ENCODE measurements at places on chromosomes 3 and 15.

DNA sequence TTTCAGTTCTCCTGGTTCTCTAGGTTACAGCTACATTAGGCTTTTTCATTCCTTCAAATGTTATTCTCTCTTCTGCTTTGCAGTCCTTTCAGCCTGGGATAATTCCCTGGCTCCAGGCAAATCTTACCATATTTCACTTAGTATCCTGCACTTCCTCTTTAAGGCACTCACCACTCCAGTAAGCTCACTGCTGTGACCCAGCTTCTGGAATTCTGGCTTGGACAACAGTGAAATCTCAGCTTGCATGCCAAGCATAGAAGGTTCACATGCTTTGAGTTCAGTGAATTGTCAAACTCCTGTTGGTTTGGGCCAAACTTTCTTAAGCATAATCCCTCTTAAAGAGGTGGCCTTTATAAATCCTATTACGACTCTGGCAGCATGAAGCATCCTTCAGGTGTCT lies 69.4 kb downstream of the SCN10A start:
- DNase-seq, result no peak

DNA sequence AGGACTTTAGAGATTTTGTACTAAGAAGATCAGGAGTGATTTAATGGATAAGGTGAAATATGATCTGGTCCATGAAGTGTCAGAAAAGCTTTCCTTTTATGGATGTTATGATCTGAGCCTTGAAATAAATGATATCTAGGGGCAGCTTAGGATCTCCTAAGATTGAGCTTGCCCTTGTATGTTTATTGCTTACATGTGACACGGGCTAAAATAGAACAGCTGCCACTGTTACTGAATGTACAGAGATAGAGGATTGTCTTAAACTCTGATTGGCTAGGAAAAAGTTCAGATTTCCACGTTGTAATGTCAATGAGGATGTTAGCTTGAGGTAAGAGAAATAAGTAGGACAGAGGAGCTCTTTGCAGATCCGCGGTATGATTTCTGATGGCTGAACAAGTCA lies 8.8 kb downstream of the FYTTD1 start:
- DNase-seq, result no peak

GRCh38 chr3:44021651-44022594 lies 219.8 kb upstream of the TOPAZ1 start:
- no peak for DNase-seq

- DNase-seq, result no peak
Observed at GRCh38 chr3:17119201-17120072, 234.7 kb downstream of the PLCL2 start.

GRCh38 chr15:95591270-95591669 lies 739.2 kb upstream of the NR2F2 start:
- no peak for DNase-seq

- DNase-seq, result no peak
Observed at GRCh38 chr15:79179108-79179561, 88.6 kb upstream of the RASGRF1 start.

GRCh38 chr3:58562498-58562897 lies 14.7 kb downstream of the FAM107A start:
- DNase-seq, result no peak

GRCh38 chr3:106065831-106066230 lies 197.0 kb upstream of the CBLB start:
- DNase-seq, result no peak

- DNase-seq, result no peak
Observed at GRCh38 chr15:68795298-68795848, 25.3 kb downstream of the ANP32A start.

- no peak for DNase-seq
Observed at GRCh38 chr3:38968891-38969290, 82.9 kb downstream of the SCN11A start.

- no peak for DNase-seq
Observed at GRCh38 chr3:55955891-55956477, 468.9 kb upstream of the WNT5A start.

GRCh38 chr3:128392021-128392420 lies 74.7 kb downstream of the DNAJB8 start:
- DNase-seq, result no peak

- no peak for DNase-seq
Observed at GRCh38 chr15:49462232-49462844, 39.3 kb downstream of the FGF7 start.

- DNase-seq, result no peak
Observed at GRCh38 chr3:47890828-47891612, 88.1 kb downstream of the DHX30 start.

GRCh38 chr3:9913601-9914000 lies 3.3 kb upstream of the IL17RC start:
- DNase-seq, result no peak

GRCh38 chr3:14484741-14485140 lies 55.4 kb downstream of the GRIP2 start:
- DNase-seq, result no peak

DNA sequence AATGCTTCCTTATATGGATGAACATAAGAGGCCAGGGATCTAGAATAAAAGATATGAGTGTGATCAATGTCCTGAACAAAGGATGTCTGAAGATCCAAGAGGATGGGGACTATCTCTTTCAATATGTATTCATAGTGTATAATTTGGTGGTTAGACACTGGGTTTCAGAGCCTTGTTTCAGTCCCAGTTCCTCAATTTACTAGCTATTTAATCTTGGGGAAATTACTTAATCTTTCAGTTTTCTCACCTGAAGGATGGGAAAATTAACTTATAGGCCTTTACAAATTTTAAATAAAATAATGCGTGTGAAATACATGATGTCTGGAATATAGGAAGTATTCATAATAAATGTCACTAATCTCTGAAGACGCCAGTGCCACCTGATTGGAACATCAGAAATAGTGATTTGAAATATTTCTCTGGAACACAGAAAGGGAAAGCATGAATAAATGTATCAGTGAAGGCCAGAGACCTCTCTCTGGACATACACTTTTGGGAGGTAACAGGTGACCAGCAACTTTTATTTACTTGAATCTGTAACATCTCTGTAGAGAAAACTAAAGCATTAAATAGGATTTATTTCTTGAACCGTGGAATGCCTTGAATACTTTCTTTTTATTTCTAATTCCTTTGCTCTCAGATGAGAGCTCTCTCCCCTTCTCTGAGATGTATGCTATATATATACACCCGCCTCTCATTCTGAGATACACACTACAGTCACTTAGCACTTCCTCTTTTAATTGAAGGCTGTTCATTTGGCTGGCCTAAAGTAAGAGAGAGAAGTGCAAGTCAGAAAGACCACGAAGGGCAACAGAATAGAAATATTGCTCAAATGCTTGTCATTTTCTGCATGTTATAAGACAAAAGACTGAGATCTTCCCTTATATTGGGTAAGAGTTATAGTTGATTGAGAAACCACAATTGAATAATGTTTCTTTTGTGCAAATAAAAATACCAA lies 407.1 kb downstream of the LSAMP start:
- no peak for DNase-seq

DNA sequence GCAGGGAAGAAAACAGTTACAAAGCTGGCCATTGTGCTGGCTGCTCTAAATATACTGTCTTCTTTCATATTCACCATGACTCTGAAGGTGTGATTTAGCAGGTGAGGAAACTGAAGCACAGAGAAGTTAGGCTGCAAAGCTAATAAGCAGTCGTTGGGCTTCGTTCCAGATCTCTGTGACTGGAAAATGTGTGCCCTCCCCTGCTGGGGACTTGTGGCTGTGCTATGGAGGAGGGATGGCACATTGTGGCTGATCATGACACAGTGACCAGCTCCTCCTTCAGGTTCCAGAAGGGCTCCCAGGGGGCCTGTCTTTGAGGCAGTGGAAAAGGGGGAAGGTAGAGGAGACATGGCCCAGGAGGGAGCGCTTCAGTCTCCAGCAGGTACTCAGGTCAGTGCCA lies 19.2 kb downstream of the PXK start:
- no peak for DNase-seq

DNA sequence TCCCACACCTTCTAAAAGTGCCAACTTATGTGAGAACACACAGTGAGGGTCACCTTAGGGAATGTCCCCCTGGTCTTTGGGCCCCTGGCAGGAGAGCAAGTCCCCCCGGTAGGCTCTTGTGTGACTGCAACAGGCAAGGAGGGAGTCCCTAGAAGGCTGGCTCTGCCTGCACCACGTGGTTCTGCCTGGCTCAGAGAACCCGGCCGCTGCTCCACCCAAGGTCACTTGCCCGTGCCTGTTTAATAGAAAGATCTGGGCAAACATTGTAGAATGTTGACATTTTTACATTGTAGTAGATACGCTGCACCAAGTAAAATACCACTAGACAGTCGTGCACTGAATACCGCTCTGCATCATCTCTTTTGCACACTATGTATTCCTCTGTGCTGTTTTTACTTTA lies 21.9 kb downstream of the GABRA5 start:
- DNase-seq, result no peak
